ENCODE measurements at places on chromosomes 5 and 9.

DNA sequence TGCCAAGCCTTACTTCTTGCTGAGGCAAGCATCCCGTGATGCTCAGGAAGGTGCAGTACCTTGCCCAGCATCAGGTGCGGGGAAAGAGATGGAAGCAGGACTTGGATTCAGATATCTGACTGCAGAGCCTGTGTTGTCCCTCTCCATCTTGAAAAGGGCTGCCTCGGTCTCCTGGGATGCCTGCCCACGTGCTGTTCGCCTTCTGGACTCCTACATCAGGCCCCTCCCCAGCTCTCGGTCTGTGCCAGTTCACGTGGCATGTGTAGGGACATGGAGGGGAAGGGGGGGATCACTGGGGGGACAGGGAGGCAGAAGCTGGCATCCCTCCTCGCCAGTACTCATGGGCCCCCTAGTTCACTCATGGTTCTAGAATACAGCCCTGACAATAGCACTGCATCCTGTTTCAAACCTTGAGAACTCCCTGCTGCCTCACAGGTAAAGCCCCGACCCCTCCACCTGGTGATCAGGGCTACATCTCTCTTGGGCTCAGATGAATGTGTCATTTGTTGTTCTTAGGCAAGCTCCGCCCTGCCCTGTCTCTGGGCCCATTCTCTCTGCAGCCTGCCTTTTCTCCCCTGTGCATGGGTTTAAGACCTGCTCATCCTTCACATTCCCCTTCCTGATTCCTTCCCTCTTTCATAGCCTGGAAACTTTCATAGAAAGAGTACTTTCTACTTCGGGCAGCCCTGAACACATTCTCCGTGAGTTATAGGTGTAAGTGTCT, 38.9 kb upstream of the SLC25A51 start:
- no peak for DNase-seq

DNA sequence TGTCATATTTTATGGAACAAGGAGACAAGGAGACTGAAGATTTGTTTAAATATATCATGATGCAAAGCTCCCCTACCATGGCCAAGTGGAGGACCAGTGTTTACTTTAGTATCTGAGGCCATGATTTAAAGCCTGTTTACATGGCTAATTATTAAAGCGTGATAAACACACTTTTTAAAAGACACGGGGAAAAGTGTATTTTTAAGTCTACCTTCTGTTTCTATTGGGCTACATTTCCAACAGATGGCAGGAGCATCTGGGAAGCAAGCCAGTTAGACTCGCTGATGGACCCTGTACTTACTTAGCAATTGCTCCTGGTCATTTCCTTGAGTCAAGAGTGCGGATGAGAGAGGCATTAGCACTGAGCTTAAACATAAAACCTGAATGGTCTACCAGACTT, 480.3 kb upstream of the SEMA6A start:
- DNase-seq = no peak

DNA sequence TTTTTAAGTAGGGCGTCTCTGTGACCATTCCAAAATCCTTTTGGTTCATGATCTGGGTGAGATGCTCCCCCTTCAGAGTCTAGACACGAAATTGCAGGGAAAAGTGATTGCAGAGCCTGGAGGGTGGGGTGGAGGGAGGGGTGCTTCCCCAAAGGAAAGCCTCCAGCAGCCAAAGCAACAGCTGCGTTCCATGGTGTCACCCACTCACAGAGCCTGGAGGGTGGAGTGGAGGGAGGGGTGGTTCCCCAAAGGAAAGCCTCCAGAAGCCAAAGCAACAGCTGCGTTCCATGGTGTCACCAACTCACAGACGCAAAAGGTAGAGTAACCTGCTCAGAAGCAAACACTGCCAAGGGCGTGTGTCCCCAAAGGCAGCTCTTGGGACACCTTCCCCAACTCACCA, 22.6 kb downstream of the SLC6A18 start:
- no peak for DNase-seq

DNA sequence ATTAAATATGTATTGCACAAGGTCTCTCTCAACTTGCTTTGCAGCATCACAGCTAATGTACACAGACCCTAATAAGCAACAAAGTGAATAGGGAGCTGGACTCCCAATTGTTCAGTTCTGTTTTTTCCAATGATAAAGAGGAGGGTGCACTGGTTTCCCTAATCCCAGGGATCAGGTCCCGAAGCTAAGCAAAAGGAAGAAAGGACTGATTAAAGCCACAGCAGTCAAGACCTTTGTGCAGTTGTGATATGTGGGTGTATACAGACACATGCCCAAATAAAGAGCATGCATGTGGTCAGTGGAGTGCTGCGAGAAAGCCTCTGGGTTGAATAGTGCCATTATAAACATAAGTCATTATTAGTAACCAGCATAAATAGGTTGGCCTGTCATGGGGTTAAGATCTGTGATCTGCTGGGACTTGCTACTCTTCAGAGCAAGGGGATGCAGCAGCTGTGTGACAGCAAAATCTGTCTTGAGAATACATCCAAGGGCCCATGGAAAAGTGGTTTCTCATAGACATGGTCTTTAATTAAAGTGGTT, 1863.1 kb upstream of the WWC1 start:
- DNase-seq = no peak

GRCh38 chr9:136710543-136710942, 1.8 kb upstream of the DIPK1B start:
- no peak for DNase-seq

DNA sequence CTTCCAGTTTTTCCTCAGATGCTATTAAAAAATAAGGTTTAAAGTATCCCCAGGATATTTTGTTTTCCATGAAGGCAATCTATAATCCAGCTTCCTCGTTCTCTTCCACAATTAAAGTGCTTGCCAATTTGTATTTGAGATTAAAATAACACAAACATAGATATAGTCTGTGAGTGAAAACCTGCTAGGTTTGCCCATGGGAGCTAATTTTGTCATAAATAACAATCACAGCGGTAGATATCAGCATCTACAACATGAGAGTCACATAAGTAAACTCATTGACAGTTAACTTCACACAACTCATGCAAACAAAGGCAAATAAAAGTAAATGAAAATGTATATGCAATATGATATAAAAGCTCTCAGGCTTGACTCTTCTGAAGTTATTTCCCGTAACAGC, 29.2 kb upstream of the RASGRF2 start:
- no peak for DNase-seq

DNA sequence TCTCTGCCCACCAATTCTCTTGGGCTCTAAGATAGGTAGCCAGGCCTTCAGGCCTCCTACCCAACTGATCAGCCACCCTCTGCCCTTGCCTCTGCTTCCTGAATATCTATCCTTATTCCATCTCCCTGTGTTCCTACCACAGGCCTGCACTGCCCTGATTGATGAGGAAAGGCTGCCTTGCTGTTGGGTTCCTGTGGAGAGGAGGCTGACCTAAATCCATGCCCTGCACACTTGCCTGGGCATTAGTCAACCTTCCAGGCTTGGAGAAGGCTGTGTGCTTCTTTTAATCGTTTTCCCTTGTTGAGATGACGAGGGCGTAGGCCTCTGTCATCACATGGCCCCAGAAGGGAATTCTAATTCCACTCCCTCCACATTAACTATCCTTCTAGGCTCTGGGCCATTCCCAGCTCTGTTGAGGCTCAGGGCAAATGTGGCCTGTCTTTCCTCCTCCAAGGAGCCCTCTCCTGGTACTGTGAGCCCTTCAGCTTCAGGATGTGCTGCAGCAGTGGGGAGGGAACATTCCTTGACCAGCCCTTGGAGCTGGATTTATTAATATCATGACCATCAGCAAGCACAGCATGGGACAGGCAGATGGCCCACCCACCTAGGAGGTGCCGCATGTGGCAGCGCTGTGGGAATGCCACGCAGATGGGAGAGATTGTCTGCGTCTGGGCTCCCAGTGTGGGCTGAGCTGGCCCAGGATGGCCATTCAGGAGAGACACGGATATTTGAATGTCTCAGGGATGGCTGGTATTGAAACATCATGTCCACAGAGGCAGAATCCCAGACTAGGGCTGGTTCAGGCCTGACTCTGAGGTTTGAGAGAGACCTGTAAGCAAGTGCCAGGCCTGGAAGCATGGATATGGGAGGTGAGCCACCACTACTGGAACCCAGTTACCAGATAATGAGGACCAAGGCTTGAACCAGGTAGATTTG, 40.9 kb downstream of the ANGPTL2 start:
- DNase-seq = no peak

GRCh38 chr5:54146916-54147315, 163.5 kb downstream of the ARL15 start:
- DNase-seq = no peak

DNA sequence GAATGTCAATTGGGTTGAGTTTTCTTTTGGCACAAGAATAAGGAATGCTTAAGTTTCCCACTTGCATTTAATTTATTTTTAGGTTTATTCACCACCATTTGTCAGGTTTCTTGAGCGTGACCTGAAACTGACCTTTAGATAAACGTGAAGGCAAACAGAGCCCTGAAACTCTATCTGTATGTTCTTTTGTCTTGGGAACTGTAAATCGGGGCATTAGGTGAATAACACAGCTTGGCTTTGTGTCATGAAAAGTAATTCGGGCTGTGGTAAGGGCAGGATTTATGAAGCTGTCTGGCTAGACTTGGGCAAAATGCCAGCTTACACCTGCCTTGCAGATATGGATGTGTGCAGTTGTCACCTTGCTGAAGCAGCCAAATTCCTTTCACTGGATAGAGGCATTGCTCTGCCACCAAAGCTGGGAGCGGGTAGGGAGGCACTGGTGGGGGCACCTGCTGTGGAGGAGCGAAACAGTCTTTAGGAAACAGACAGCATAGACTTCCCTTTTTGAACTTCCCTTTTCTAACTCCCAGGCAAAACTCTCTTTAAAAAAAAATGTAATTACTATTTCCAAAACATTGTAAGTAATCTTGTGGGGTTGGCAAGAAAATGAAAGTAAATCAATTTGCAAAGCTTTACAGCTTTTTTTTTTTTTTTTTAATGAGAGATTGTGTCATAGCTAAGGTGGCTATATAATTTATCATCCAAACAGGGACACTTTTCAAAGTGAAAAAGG, 545.2 kb downstream of the CSNK1G3 start:
- DNase-seq = no peak

- DNase-seq = no peak
Observed at GRCh38 chr5:135930029-135930948, 24.5 kb downstream of the LECT2 start.

- DNase-seq = no peak
Observed at GRCh38 chr5:62206150-62206829, 99.7 kb upstream of the KIF2A start.

DNA sequence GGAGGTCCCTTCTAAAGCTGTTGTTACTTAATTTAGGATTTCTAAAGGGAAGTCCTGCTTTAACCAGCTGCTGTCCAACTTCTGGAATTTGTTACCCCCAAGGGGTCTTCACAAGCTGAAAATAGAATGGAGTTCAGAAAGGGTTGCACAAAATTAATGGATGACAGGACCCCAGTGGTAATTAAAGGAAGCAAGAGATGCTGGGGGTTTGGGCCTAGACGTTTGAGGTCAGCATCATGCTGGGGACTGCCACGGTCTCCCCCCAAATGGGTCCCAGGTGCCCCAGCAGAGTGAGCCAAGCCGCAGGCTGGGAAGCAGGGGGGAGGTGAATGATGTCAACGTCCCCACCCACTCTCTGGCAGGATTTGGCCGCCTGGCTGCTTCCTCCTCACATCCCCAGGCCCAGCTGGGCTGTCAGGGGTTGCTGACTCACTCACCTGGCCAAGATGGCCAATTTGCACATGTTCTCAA, 97.5 kb upstream of the ARAP3 start:
- no peak for DNase-seq

DNA sequence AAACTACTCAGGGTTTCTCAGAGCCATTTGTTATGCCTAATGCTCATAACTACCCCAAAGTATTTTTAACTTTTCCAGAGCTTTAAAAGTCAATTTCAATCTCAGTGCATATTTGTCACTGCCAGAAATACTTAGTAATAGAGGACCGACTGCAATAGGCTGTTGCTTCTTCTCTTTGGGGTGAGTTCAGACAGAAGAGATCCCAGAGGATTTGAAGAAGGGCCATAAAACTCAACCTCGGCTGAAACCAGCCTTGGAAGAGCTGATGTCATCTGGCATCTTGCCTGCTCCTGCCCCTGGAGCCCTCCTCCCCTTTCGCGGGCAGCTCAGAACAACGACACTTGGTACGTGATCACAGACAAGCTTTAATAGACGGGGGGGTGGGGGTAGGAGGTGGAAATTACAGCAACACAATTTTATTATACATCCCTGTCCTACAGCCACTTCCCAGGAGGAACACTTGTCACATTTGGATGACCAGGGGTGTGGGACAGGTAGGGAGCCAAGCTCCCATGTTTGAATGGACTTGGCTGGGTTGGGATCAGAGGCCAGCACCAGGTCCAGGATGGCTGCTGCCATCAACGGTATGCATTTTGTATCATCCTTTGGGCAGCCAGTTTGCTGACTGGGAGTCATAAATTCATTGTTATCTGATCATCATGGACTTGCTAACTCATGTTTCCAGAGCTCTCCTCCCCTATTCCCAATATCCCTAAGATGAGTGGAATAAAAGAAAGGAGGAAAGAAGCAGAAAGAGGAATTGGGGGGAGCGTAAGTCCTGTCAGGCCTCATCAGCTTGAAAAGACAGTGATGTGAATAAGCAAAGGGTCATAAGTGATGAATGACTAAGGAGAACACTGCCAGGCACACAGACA, 186.6 kb upstream of the PANK3 start:
- DNase-seq = no peak

DNA sequence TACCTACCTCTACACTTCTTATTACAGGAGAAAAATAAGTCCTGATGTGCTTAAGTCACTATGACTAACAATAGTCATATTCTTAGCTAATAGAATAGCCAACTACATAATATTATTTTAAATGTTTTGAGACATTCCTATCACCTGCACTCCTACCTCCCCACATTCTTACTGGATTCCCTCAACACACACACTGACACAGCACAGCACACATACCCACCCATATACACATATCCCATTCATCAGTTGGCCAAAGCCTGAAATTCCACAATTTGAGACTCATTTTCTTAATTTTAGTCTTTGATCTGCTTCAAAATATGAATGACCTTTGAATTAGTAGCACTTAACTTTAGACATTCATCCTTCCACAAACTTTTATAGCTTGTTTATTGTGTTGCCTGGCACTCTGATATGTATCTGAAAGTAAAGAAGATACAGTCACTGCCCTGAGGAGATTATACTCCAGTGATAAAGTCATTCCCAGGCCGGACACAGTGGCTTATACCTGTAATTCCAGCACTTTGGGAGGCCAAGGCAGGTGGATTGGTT, 168.3 kb upstream of the RASA1 start:
- DNase-seq = no peak

GRCh38 chr9:8655071-8655470, 855.5 kb upstream of the DMAC1 start:
- DNase-seq = no peak

GRCh38 chr5:131225282-131225974, 38.4 kb upstream of the CDC42SE2 start:
- DNase-seq = no peak

GRCh38 chr5:98604301-98604700, 169.2 kb upstream of the RGMB start:
- DNase-seq = no peak

GRCh38 chr9:19624519-19624918, 164.3 kb downstream of the SLC24A2 start:
- DNase-seq = no peak

All from CD4-positive, alpha-beta T cell treated with Interleukin-6 at 100 ng/mL for 8 hours (primary cell).